H4 (cell line): ENCODE measurements at places on chromosomes 5 and 9.

- DNase-seq: no peak
These were observed 201.1 kb downstream of the PALM2AKAP2 start for GRCh38 chr9:109981091-109981490.

DNA sequence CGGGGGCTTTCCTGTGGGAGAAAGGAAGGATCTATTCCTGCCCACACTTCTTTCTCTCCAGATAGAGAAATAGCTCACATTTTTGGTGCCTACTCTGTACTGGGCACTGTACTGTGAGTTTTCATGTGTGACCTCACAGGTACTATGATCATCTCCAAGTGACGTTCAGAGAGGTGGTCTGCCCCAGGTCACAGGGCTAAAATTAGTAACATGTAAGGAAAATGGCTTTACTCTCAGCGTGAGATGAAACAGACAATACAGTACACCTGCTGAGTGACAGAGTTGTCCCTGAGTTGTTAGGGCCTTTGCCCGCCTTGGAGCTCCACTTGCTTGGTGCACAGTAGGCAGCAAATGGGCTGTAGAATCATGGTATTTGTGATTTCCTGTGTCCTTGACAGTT is 306.1 kb upstream of the DMRT1 start:
- DNase-seq: no peak

GRCh38 chr5:27479859-27480258 is 441.5 kb upstream of the CDH9 start:
- DNase-seq: no peak

DNA sequence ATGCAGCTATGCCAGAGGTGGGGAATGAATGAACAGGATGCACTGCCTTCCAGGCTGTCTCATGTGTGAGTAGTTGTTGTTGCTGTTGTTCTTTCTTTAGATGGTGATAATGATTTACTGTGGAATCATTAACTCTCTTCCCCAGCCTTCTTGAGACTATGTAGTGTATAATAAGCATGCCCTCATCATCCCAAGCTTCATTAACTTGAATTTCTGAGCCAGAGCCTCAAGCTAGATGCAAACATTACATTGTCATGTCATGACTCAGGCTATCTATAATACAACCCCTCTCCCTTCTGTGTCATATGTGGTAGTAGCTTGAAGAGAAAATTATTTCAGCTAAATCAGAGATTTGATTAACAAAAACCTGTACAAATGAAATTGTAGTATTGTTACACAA is 10.0 kb upstream of the ADAMTSL1 start:
- DNase-seq: no peak

DNA sequence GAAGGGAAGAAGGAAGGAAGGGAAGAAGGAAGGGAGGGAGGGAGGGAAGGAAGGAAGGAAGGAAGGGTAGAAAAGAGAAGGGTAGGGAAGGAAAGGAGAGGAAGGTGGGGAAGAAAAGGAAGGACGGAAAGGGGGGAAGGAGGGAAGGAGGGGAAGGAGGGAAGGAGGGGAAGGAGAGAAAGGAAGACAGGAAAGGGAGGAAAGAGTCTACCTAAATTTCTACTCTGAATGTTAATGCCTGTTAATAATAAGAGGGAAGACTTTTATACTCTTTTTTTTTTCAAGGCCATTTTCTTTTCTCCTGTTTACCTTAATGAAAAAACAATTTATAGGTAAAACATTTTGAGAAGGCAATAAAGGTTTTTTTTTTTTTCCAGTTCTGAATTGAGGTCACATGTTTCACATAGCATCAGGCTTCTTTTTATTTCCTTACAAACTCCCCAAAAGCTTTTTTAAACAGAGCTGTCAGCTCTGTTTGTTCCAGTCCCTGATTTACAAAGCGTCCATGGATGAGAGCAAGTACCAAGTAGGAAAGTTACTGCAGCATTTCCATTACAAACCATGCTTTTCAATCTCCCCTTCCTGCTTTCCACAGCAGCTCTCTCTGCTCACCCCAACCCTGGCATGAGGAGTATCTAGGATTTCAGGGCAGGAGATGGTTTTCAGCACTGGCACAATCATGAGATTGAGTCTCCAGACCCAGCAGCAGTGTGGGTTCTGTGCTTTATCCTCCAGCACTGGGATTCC is 173.9 kb downstream of the GNAQ start:
- DNase-seq: no peak

DNA sequence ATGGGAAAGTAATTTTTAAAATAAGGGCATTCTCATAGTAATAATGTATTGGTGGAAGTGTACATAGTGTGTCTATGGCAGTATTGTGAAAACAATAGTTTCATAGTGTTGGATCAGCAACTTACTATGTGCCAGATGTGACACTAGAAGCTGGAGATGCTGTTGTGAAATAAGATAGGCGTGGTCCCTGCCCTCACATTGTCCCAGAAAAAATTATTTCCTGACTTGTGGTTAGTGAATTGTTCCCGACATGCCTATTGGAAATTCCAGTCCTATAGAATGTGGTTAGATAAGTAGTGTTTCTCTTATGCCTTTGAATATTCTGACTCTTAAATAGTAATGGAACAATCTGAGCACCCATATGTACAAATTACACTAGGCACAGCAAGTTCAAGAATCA is 55.3 kb upstream of the MTAP start:
- no peak for DNase-seq

DNA sequence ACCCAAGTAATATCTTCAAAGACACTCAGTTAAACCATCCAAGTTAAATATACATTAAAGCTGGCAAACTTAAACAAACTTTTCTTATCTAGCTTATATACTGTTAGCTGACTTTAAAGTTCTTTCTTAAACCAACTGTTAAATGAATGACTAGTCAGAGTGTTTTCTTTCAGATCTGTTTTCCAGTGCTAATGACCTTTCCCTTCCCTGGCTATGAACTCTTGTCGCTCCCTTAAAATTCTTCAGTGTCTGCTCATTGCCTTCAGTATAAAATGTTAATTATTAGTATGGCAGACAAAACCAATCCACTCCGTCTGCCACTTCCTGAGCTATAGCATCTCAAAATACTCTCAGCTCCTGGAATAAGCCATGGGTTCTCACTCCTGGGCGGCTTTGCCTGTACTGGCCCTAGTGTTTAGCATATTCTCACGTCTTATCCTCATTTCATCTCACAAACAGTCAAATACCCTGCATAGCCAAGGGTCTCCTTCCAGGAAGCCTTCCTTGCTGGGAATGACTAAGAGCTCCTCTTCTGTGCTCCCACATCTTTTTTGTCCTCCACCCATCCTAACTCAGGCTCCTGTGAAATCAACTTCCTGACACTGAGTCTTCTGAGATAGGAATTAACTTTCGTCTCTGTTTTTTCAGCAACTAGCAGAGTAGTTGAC is 87.7 kb downstream of the VCAN start:
- DNase-seq: no peak

DNA sequence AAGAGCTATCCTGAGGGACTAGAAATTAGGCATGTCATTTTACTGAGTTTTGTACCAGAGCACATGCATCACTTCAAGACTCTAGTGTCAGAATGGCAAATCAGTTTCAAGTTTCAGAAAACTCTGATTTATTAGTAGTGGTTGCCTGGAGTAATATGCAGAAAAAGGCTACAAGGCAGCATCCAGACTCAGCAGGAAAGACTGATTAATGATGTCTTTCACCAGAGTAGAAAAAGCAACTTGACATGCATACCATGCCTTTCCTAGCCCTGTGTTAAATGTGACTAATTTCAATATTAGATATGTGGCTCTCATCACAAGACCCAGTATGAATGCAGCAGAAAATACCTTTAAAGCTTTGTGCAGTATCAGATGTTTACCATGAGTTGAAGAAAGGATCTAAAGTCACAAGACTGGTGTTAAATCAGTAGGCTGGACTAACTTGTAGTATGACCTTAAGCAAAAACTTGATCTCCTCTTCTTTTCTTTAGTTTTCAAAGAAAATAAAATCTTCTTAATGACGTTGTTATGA is 1251.2 kb upstream of the C9orf72 start:
- DNase-seq: no peak

- DNase-seq: no peak
These were observed 131.2 kb downstream of the SPOCK1 start for GRCh38 chr5:137367951-137368350.

DNA sequence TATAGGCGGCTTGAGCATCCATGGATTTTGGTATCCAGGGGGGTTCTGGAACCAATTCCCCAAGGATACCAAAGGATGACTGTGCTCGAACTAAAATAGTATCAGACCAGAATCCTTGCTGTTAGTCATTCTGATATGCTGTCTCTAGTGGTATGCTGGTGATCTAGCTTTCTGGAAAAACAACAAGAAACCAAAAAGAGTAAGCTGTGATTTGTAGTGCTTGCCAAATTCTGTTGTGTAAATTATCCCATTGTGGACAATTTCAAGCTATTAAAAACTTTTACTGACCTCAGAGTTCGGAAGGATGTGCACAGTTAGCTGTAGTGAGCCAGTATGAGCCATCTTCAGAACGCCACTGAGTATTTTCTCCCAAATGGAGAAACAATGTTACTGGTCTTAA is 99.0 kb upstream of the FBN2 start:
- no peak for DNase-seq

DNA sequence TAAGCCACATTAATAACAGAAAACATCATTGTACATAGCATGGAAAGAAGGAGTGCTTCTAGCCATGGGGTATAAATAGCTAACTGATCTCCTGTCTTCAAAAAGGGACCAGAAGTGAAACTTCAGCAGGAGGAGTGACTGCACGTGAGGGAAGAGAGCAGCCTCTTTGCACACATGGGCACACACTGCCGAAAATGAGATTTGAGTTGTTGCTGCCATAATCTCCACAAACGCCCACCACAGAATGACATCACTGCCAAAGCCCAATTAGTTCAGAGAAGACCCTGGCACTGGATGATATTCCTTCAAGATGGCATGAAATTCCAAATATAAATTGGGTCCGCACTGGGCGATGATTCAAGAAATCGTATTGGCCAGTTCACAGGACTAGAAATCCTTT is 238.9 kb upstream of the NR4A3 start:
- no peak for DNase-seq

DNA sequence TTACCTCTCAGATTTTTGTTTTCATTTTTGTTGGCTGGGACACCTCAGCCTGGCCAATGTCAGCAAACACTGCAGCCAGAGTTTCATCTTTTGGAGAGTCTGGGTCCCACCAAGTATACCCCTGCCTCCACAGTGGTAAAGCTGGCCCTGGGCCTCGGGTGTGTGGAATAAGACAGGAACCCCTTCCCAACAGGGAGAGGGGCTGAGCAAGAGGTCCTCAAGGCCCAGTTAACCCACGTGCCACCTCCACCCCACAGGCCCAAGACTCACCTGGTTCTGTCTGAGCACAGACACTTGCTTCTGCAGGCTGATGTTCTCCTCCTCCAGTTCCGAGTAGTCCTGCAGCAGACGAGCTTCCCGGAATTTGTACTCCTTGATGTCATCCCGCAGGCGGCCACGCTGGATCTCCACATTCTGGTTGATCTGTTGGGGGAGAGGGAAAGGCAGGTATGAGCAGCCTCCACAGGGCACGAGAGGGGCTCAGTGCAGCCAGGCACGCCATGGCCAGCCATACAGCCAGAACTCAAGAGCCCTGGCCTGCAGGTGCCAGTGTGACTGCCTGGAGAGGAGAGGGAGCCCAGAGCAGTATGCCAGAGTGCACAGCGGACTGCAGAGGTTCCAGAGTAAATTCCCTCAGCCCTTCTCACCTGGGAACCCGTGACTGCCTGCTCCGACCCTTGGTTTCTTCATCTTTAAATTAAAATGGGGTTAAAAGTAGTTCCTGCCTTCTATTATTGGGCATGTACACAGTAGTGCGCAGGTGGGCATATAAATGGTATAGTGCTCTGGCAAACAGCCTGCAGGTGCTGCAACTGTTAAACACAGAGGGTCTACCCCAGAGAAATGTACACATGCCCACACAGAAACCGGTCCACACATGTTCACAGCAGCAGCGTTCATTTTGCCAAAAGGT is 42.0 kb downstream of the BICD2 start:
- DNase-seq: no peak

GRCh38 chr9:116693233-116693731 is 6.2 kb downstream of the TRIM32 start:
- DNase-seq: no peak

DNA sequence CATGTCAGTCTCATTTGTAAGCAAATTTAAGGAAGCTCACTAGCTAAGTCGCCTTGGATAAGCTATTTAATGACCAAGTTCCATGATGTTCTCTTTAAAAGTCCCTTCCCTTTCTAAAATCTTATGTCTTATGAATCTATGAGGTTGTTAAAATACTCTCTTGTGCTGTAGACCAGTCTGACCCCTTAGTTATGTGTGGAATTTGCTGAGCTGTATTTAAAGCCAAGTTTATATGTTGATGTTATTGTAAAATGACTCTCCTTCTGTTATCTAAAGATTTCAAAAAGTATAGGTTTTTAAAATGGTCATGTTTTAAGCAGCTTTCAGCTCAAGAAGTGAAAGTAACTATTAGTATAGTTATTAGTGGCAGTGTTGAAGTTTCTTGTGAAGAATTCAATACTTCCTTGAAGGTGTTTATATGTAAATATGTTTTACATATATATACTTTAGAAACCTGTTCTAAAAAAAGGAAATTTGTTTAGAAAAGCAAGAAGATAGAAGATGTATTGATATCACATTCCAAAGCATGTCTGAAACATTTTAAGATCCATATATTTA is 92.2 kb downstream of the CDC42SE2 start:
- DNase-seq: no peak
